ENCODE measurements at places on chromosomes 11 and 22.

GRCh38 chr11:67312187-67313021, 9.1 kb downstream of the SSH3 start:
- DNase-seq, result no peak

GRCh38 chr11:67073908-67074307, 17.3 kb downstream of the RHOD start:
- no peak for DNase-seq

- DNase-seq, result no peak
Measured at GRCh38 chr11:91296629-91297028, 928.0 kb upstream of the FAT3 start.

GRCh38 chr11:36249246-36249645, 40.0 kb downstream of the COMMD9 start:
- peak; percentile 87 for DNase-seq

DNA sequence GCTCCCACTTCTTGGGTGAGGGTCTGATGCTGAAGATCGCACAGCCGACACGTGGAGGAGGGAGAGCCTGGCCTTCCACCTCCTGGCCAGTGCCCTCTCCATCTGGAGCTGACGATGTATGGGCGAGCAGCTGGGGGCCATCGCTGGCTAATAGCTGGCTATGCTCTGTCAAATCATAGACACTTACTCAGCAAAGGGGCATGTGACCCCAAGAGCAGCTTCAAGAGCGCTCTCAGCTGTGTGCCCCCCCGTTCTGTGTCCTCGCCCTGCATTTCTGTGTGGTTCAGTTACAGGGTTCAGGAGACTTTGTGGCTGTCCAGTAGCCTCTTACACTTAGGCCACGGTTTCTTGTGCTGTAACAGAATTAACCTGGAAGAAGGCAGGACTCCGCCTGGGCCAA, 26.4 kb downstream of the FBLN1 start:
- peak; percentile 93 for DNase-seq

GRCh38 chr11:67648140-67648795, 2.3 kb downstream of the ACY3 start:
- DNase-seq, result no peak

DNA sequence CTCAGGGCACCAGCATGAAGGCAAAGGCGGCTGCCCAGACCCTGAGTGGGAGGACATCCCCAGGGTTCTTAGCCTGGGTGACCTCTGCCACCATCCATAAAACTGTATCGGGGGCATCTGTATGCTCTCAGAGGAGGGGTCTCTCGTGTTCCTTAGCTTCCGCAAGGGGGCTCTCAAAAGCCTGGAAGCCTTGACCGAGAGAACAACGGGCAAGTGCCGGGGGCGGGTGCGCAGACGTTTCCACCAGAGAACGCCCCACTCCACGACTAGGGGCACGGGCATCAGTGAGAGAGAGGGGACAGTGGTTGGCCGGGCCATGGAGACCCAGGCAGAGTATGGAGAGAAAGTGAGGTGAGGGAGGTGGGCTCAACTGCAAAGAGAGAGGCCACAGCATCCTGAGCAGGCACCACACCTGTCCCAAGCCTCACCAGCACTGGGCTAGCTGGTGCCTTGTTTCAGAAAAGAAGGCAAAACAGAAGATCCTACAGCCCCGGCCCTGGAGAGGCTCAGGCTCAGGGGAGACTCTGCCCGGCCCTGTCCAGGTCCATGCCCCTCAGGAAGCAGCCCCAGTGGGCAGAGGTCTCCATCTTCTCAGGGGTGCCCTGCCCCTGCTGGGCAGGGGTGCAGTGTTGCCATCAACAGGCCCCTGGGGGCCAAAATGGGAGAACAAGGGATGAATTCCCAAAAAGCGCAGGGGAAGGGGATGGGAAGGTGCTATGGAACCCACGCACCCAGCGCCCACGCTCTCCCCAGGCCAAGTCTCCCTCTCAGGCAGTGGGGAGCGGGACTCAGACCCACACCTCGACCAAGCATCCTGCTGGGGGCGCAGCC, 5.9 kb downstream of the TSPAN32 start:
- no peak for DNase-seq

DNA sequence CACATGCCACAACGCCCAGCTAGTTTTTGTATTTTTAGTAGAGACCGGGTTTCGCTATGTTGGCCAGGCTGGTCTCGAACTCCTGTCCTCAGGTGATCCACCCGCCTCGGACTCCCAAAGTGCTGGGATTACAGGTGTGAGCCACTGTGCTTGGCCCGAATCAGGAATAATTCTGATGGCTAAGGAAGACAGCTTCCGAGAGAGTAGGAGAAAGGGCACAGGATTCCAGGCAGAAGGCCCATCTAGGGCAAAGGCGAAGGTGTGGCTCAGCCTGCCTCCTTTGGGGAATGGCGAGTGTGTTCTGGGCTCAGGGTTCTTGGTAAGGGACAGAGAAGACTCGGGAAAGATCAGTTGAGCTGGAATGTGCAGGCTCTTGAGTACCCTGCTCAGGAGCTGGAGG, 1.6 kb upstream of the SYCE3 start:
- DNase-seq, result no peak

DNA sequence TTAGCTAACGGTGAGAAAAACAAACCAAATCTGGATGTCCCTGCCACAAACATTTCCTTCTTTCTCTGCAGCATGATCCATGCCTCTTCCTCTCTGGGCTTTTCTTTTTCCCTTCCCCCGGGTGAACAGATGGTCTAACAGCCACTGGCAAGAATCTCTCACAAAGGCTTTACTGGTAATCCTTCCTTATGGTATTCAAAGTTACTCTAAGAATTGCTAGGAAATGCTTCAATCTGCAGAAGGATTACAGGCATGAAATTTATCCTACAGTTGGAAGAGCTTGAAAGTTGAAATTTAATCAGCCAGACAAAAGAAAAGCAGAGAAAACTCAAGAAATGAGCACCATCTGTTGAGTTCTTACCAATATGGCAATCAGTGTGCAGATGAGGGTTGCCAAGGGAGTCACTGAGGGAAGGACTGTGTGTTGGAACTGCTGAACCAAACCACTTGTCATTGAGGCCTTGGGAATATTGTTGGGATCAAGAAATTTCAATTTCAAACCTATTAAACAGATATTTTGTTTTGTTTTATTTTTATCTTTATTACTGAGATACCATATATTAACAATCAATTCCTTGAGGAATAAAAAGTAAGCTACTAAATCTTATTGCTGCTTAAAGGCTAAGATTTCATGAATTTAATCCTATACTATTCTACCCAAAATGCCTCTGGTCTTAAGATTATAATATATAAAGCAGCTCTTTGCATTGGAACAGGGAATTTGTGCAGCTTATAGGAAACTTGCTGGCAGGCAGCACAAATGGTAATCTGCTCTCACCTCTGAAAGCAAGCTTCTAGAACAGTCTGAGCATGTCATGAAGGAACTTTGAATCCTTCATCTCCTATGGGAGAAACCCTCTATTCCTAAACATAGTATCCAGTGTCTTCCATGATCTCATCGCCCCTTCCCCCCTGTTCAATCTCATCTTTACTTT, 29.7 kb upstream of the NDUFC2 start:
- no peak for DNase-seq

- DNase-seq, result no peak
Measured at GRCh38 chr11:47003180-47003877, 66.8 kb downstream of the CSTPP1 start.

- no peak for DNase-seq
Measured at GRCh38 chr22:39990686-39991085, 4.1 kb upstream of the FAM83F start.

DNA sequence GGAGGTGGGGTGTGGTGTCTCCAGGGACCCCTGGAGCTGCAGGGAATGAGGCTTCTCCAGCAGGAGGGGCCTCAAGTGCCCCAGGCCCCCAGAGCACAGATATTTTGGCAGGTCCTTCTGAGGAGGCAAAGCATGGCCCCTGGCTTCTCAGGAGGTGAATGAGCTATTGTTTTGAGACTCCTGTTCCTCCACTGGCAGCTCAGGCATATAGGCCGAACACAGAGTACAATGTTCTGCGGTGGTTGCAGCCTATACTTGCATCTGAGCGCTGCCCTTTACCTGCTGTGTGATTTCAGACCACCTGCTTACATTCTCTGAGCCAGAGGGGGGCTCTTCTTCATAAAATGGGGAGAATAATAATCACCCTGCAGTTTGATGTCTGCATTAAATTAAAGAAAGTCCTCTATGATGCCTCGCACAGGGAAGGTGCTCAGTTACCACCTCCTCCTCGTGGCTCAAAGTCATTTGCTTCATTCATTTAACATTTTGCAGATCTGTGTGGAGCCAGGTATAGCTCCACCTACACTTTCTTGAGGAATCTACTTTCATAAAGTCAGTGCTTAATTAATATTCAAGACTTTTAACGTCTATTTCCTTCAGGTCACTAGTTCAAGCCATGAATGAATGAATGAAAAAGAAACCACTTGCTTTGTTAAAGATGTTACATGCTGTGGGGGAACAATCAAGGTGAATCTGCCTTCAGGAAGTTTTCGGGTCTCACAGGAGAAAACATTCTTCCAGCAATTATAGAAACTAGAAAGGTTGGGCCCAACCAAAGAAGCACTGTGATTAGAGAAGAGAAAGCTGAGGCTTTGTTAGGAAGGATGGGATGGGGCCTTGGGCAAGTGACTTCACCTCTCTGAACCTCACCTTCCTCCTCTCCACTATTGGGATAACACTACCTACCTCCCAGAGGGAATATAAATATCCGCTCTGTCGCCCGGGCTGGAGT, 68.4 kb downstream of the ADAMTS15 start:
- DNase-seq, result no peak

- DNase-seq, result no peak
Measured at GRCh38 chr22:20084547-20085413, 4.7 kb downstream of the DGCR8 start.

GRCh38 chr11:119641983-119642745, 86.8 kb downstream of the NECTIN1 start:
- DNase-seq, result peak; percentile 20

GRCh38 chr22:24189249-24190158, 8.2 kb downstream of the SUSD2 start:
- DNase-seq, result peak; percentile 38

DNA sequence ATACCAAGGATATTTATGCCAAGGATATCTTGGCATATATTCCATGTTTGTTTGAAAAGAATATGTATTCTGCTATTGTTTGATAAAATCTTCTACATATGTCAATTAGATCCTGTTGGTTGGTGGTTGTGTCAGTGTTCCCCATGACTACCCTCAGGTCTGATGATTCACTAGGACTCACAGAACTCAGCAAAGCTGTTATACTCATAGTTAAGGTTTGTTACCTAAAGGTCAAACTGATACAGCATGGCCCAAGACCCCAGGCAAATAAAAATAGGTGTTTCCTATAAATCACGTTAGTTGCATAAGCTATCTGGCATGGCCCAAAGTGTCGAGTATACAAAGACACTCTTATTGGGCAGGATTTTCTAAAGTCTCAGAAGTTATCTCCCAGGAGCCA, 30.2 kb upstream of the B3GNT6 start:
- no peak for DNase-seq

- peak; percentile 83 for DNase-seq
Measured at GRCh38 chr11:119340335-119341221, at the start of gene C1QTNF5. TSS of gene C1QTNF5 (minus strand) at chr11:119340883. CDS start at chr11:119340397, 486 bp downstream.

DNA sequence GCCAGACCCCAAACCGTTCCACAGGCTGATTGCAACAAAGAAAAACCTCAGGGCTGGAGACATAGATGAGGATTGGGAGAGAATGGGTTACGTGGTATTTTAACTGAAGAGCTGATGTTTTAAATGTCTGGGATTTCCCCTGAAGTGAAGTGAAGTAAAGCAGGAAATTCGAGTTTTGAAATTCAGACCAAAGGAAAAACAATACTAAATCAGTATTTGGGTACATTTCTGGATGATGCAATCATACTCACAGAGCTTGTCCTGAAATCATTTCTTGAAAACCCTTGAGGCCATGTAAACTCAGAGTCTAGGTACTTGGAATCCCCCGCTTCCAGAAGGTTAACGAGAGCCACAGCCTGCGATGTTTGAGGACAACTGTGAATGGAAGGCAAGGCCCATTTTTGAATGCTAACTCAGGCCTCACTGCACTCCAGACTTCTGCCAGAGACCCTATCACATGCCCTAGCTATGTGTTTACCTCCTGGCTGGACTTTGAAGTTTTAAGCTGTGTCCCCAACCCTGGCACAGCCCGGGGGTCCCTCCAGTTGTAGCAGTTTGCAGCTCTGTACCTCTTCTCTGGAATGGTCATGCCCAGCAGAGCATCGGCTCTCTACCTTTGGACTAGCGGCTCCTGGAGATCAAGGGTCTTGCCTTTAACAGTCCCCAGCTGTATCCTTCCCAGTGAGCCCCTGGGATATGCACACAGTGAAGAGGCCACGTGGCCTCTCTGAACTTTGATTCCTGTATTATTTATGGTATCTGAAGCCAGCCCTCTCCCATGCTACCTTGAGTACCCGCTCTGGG, 5.4 kb upstream of the FTH1 start:
- peak; percentile 93 for DNase-seq

- DNase-seq, result peak; percentile 39
Measured at GRCh38 chr11:100730266-100730665, 43.2 kb downstream of the ARHGAP42 start.

DNA sequence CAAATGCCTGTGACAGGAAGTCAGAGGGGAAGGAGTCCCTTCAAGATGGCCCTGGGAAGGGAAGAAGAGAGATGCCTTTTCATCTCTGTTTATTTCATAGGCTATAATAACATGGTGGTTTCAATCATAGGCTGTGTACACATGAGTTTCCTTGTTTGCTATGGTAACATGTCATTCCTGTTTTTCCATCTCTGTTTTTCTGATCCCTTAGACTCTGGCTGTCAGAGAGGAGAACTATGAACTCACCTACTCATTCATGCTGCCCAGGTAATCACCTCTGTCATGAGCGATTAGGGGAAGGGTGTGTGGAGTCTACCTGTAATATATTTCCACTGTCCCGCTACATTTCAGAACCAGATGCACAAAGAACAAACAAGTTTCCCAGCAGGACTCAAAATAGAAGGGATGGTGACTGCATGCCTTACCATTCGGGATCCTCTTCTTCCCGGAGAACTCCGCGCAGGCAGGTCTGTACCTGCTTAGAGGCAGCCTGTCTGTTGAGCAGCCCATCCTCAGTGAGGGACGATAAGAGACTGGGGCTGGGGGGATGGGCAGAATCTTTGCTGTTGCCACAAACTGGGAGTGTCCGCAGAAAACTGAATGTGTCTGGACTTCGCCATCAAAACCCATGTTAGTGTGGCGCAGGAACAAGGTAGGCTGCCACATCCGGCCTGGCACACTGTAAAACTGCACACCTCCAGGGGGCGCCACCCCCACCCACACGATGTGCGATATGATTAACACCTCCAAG, 7.1 kb upstream of the PEX26 start:
- no peak for DNase-seq

- DNase-seq, result no peak
Measured at GRCh38 chr22:20604776-20605221, 97.4 kb downstream of the MED15 start.

Data from fibroblast of lung (primary cell).